Ascending aorta (tissue), 2 donors: ENCODE measurements at places on chromosomes 5 and 9. TPM values are rescaled to one million over a fixed set of nuclear protein-coding genes. Genes with fewer than 3 reads are reported as not detected.

DNA sequence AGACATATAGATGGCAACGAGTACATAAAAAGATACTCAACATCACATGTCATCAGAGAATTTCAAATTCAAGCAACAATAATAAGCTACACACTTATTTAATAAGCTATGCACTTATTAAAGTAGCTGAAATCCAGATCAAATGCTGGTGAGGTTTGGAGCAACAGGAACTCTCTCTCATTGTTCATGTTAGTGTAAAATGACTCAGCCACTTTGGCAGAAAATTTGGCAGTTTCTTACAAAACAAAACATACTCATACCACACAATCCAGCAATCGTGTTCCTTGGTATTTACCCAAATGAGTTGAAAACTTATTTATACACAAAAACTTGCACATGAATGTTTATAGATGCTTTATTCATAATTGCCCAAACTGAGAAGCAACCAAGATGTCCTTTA lies 131.5 kb upstream of the NFIL3 start:
- no peaks in the 10 kb centered on the region for H3K27me3 ChIP-seq
- H3K4me3 ChIP-seq, result no peak overlapping the region
- no peak overlapping the region for H3K27ac ChIP-seq

DNA sequence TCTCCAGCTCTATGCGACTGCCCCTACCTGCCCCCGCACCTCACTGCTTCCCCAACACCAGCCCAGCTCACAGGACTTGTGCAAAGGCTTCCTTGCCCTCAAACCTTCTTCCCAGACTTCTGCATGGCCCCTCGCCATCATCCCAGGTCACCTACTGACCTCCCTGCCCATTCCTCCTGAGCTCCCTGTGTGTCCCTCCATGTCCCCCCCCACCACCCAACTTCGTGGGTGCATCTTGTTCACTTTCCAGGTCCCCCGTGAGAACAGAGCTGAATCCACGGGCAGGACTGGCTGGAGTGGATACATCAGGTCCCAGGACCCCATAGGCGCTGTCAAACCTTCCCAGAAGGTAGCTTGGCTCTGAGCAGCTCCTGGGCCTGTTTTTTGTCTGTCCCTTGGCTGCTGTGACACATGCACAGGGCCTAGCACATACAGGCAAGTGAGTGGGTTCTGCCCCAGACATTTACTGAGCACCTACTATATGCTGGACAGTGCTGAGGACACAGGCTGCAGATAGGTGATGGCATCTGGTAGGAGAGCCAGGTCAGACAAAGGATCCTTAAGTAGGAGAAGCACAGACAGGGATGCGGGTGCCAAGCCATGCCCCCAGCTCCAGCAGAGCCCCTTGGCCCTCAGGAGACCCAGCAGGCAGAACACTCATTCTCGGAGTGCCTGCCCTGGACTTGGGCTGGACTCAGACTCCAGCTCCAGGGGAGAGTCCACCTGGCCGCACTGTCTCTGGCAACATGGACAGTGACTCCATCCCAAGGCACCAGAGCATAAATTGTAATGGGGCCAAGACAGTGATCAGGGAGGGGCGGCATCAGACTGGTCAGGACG lies 15.0 kb downstream of the NINJ1 start:
- H3K4me3 ChIP-seq, result no peak overlapping the region
- H3K4me1 ChIP-seq, result no peaks in the 10 kb centered on the region
- H3K27ac ChIP-seq, result peak overlapping the region; percentile 72
- H3K36me3 ChIP-seq, result peaks cover 29% of the 10 kb centered on the region

DNA sequence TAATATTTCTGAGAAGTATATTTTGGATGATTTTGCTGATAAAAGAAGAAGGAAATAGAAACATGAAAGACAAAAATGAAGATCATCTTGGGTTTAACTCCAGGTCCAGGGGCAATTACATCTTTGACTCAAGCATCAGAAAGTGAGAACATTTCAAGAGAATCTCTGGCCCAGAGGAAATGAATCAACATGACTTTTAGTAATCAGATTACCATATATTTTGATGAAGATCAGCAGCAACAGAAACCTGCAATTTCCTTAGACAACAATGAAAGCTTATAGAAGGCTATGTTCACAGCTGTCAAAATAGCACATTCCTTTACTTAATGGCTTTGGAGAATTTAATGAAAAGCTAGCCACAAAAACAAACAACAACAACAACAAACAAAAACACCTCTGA lies 638.1 kb downstream of the EFNA5 start:
- no peaks in the 10 kb centered on the region for H3K27me3 ChIP-seq
- no peak overlapping the region for H3K27ac ChIP-seq
- DNase-seq, result no peak
- no peaks in the 10 kb centered on the region for H3K36me3 ChIP-seq
- no peak overlapping the region for H3K4me3 ChIP-seq

- peak overlapping the region; percentile 25 for H3K4me3 ChIP-seq
- H3K27ac ChIP-seq, result no peak overlapping the region
- no peaks in the 10 kb centered on the region for H3K27me3 ChIP-seq
- DNase-seq, result peak; percentile 90
Observed at GRCh38 chr9:122099271-122099869, 6.3 kb upstream of the TTLL11 start.

- H3K27ac ChIP-seq, result no peak overlapping the region
- no peaks in the 10 kb centered on the region for H3K36me3 ChIP-seq
- no peaks in the 10 kb centered on the region for H3K4me1 ChIP-seq
- no peak overlapping the region for H3K4me3 ChIP-seq
Observed at GRCh38 chr5:147072622-147073021, 162.2 kb upstream of the STK32A start.

DNA sequence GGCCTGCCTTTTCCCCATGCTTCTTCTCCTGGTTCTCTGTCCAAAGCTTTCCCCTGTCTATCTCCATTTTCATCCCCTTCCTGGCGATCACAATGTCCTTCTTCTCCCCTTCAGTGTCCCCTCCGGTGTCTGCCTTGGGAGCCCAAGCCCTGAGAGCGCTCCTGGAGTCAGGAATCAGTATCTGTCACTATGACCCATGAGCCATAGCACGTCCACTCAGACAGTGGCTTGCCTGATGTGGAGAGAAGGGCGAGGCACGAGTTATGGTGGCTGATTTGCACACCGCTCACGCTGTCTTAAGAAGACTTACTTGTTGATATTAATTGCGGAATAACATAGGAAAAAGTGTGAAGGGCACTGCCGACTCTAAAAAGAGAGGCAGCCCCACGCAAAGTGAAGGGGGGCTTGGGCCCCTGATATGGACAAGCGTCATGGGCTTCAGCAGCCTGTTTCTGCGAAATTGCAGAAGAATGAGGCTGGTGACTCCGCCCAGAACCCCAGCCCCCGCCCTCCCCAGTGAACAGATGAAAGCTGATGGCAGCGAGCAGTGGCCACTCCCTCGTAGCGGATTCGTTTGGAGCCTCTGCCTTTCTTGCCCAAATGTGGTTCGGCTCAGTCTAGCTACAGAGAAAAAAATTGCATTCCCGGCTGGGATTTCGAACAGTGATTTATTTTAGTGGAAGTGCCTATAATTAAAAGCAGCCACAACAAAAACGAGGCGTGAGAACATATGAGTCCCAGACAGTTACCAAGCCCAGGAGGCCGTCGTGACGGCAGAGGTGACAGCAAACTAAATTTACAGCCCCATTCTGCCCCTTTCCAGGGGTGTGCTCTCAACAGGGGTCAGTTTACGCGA lies 149.8 kb downstream of the ICE1 start:
- no peaks in the 10 kb centered on the region for H3K36me3 ChIP-seq
- peak overlapping the region; percentile 49 for H3K4me3 ChIP-seq
- DNase-seq, result peak; percentile 91
- peaks cover 8% of the 10 kb centered on the region for H3K4me1 ChIP-seq
- H3K27ac ChIP-seq, result peak overlapping the region; percentile 81
- H3K27me3 ChIP-seq, result no peaks in the 10 kb centered on the region

GRCh38 chr5:150448952-150449516 lies 505 bp downstream of the RPS14 start:
- peaks cover 38% of the 10 kb centered on the region for H3K36me3 ChIP-seq
- H3K4me3 ChIP-seq, result peak overlapping the region; percentile 67
- no peak for DNase-seq
- H3K4me1 ChIP-seq, result peaks cover 4% of the 10 kb centered on the region
- H3K27ac ChIP-seq, result peak overlapping the region; percentile 93

GRCh38 chr5:16736158-16736995 lies 119.6 kb upstream of the RETREG1 start:
- H3K27ac ChIP-seq, result no peak overlapping the region
- no peaks in the 10 kb centered on the region for H3K36me3 ChIP-seq
- no peaks in the 10 kb centered on the region for H3K4me1 ChIP-seq
- DNase-seq, result no peak
- H3K27me3 ChIP-seq, result no peaks in the 10 kb centered on the region

- H3K36me3 ChIP-seq, result no peaks in the 10 kb centered on the region
- H3K4me1 ChIP-seq, result no peaks in the 10 kb centered on the region
- no peak for DNase-seq
- no peak overlapping the region for H3K27ac ChIP-seq
- no peaks in the 10 kb centered on the region for H3K27me3 ChIP-seq
- H3K4me3 ChIP-seq, result no peak overlapping the region
Observed at GRCh38 chr5:80957031-80957761, 3.0 kb upstream of the RASGRF2 start.

- no peak overlapping the region for H3K4me3 ChIP-seq
- peaks cover 11% of the 10 kb centered on the region for H3K4me1 ChIP-seq
- H3K36me3 ChIP-seq, result no peaks in the 10 kb centered on the region
- DNase-seq, result no peak
- peak overlapping the region; percentile 22 for H3K27ac ChIP-seq
Observed at GRCh38 chr5:14177634-14178033, 34.5 kb downstream of the TRIO start.

CRHBP gene
- 0.32 TPM for total RNA-seq

FBXL7 gene
- total RNA-seq, result 30.4 TPM

SPINK4 gene
- total RNA-seq, result not detected

GPR150 gene
- 9.6 TPM for total RNA-seq
